ENCODE measurements at places on chromosomes 2 and 18.

GRCh38 chr2:3612639-3613523 lies 18.0 kb downstream of the COLEC11 start:
- no peak for DNase-seq
- no peaks in the 10 kb centered on the region for H3K36me3 ChIP-seq
- no peak overlapping the region for H3K27ac ChIP-seq

- no peak overlapping the region for H3K4me3 ChIP-seq
- H3K27ac ChIP-seq = no peak overlapping the region
- DNase-seq = no peak
- no peaks in the 10 kb centered on the region for H3K27me3 ChIP-seq
- H3K4me1 ChIP-seq = no peaks in the 10 kb centered on the region
Observed at GRCh38 chr2:62765619-62766376, 60.3 kb downstream of the EHBP1 start.

GRCh38 chr2:180540761-180541160 lies 439.6 kb upstream of the UBE2E3 start:
- no peak overlapping the region for H3K4me3 ChIP-seq
- H3K27me3 ChIP-seq = no peaks in the 10 kb centered on the region
- no peaks in the 10 kb centered on the region for H3K4me1 ChIP-seq
- no peak overlapping the region for H3K27ac ChIP-seq
- no peak for DNase-seq
- no peaks in the 10 kb centered on the region for H3K36me3 ChIP-seq

GRCh38 chr2:75292826-75293225 lies 93.5 kb upstream of the TACR1 start:
- H3K27me3 ChIP-seq = no peaks in the 10 kb centered on the region
- no peak for DNase-seq
- no peaks in the 10 kb centered on the region for H3K36me3 ChIP-seq
- no peak overlapping the region for H3K27ac ChIP-seq
- no peaks in the 10 kb centered on the region for H3K4me1 ChIP-seq

- no peak overlapping the region for H3K4me3 ChIP-seq
- H3K4me1 ChIP-seq = no peaks in the 10 kb centered on the region
- no peak for DNase-seq
- H3K36me3 ChIP-seq = no peaks in the 10 kb centered on the region
- H3K27me3 ChIP-seq = peaks cover 41% of the 10 kb centered on the region
Observed at GRCh38 chr2:115163572-115163971, 721.1 kb downstream of the DPP10 start.

GRCh38 chr2:44242904-44243303 lies 32.4 kb upstream of the SLC3A1 start:
- H3K27ac ChIP-seq = no peak overlapping the region
- H3K4me3 ChIP-seq = no peak overlapping the region
- DNase-seq = no peak
- no peaks in the 10 kb centered on the region for H3K27me3 ChIP-seq

DNA sequence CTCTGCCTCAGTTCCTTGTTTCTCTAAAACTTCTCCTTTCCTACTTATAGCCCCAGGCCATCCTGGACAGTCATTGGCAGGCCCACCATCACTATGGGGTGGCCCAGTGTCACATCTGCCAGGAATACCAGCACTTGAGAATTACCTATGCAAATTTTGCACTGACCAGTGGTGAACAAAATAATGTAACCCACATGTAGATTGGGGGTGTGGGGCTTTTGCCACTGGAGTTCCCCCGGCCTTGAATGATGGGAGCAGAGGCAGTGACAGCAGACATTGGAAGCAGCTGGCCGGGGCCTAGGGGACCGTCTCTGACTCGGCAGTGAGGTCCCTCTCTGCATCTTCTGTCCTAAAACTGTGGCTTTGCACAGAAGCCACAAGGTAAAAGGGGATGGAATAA lies 24.9 kb upstream of the DNMT3A start:
- H3K36me3 ChIP-seq = no peaks in the 10 kb centered on the region
- H3K4me3 ChIP-seq = no peak overlapping the region
- H3K27ac ChIP-seq = no peak overlapping the region
- no peak for DNase-seq

DNA sequence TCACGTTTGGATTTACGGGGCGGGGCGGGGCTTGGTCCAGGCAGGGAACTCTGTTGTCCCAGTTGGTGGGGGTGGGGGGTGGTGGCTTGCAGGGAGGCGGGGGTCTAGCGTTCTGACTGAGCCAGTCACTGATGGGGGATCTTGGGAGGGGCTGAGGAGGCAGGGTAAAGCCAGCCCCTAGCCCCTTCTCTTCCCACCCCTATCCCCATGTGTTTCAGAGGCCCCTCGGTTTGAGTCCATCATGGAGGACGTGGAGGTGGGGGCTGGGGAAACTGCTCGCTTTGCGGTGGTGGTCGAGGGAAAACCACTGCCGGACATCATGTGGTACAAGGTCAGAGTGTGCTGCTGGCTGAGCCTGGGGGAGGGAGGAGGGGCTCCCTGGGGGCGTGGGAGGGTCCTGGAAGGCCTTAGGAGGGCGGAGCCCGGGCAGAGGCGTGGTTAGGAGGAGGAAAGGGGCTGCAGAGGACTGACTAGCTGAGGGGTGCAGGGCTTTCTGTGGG lies 22.0 kb upstream of the GMPPA start:
- no peak for DNase-seq
- no peak overlapping the region for H3K4me3 ChIP-seq
- no peaks in the 10 kb centered on the region for H3K36me3 ChIP-seq
- peaks cover 33% of the 10 kb centered on the region for H3K27me3 ChIP-seq
- H3K27ac ChIP-seq = no peak overlapping the region
- no peaks in the 10 kb centered on the region for H3K4me1 ChIP-seq

DNA sequence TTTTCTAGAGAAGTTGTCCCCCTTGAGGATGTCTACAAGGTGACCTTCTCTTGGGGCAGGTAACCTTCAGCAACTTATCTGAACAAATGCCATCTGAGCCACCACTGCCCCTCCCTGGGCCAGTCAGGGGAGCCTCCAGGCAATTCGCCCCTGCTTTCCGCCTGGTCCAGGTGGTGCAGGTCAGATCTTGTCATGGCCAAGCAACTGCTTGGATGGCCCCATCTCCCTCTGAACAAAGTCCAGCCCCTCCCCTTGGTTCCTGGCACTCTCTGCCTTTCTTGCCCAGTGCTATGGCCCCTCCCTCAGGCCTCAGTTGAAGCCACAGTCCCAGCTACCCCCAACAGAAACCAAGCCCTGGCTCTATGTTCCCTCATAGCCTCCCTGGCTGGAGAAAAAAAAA lies 138.7 kb downstream of the ALPK2 start:
- H3K4me3 ChIP-seq = no peak overlapping the region
- H3K4me1 ChIP-seq = peaks cover 12% of the 10 kb centered on the region
- no peaks in the 10 kb centered on the region for H3K27me3 ChIP-seq
- H3K27ac ChIP-seq = no peak overlapping the region

- peak overlapping the region; percentile 15 for H3K27ac ChIP-seq
- H3K27me3 ChIP-seq = no peaks in the 10 kb centered on the region
- H3K4me3 ChIP-seq = no peak overlapping the region
- no peaks in the 10 kb centered on the region for H3K36me3 ChIP-seq
Observed at GRCh38 chr18:58615140-58616132, 13.5 kb downstream of the ALPK2 start.

DNA sequence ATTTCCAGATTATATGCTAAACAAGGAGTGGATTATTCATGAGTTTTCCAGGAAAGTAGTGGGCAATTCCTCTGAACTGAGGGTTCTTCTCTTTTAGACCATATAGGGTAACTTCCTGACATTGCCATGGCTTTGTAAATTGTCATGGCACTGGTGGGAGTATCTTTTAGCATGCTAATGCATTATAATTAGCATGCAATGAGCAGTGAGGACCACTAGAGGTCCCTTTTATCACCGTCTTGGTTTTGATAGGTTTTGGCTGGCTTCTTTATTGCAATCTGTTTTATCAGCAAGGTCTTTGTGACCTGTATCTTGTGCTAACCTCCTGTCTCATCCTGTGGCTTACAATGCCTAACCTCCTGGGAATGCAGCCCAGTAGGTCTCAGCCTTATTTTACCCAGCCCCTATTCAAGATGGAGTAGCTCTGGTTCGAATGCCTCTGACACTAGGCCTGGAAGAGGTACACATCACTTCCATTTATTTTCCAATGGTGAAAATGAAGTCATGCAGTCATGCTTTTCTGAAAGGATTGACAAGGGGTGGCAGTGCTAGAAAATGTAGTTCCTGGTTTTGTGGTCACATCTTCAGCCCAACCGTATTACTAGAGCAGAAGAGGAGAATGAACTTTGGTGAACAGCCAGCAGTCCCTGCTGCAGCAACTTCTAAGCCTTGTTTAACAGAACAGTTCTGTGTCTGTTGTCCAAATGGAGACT lies 26.6 kb upstream of the ITGA4 start:
- H3K4me1 ChIP-seq = no peaks in the 10 kb centered on the region
- no peak for DNase-seq
- H3K27ac ChIP-seq = no peak overlapping the region

- H3K4me3 ChIP-seq = no peak overlapping the region
- no peak overlapping the region for H3K27ac ChIP-seq
- no peak for DNase-seq
- no peaks in the 10 kb centered on the region for H3K36me3 ChIP-seq
Observed at GRCh38 chr18:3717376-3718025, 267.5 kb downstream of the TGIF1 start.

DNA sequence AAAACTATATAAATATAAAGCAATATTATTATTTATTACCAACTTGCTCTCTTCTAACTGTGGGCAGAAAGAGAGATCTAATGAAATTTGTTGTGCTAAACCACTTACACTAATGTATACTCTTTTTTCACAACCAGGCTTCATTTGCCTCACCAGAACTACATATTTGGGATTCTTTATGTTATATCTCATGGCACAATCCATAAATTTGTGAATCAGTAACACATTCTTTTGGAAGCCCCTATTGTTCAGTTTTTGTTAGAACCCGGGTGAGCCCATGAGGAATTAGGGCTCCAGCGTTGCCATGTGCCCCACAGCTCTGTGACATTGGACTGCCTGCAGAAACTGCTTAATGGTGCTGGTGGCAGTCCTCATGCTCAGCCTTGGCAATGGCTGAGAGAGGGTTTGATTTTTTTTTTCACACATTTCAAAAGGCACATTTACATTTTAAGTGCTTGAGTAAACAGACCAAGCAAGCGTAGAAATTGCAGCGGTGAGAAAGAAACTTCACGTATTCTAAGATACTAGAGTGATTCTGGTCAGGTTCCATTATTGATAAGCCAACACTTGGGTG lies 15.3 kb downstream of the VIT start:
- no peaks in the 10 kb centered on the region for H3K4me1 ChIP-seq
- no peaks in the 10 kb centered on the region for H3K27me3 ChIP-seq
- no peak overlapping the region for H3K27ac ChIP-seq
- no peaks in the 10 kb centered on the region for H3K36me3 ChIP-seq

DNA sequence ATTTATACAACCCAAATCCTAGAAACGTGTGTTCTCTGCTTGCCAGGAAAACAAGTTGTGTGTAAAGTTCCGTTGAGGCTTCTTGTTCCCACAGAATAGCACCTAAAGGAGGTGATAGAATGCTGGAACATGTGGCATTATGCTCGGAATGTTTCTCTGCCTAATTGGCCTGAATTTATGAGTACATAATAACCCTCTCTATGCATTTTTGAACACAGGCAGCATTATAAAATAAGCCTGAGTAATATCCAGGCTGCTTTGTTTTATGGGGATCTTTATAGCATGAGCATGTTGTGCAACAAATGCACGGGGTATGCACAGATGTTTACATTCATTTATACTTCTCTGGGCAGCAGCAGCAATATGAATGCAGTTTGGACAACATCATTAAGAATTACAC lies 385.7 kb downstream of the MBD2 start:
- H3K4me3 ChIP-seq = no peak overlapping the region
- H3K36me3 ChIP-seq = no peaks in the 10 kb centered on the region
- no peaks in the 10 kb centered on the region for H3K4me1 ChIP-seq
- no peak overlapping the region for H3K27ac ChIP-seq

DNA sequence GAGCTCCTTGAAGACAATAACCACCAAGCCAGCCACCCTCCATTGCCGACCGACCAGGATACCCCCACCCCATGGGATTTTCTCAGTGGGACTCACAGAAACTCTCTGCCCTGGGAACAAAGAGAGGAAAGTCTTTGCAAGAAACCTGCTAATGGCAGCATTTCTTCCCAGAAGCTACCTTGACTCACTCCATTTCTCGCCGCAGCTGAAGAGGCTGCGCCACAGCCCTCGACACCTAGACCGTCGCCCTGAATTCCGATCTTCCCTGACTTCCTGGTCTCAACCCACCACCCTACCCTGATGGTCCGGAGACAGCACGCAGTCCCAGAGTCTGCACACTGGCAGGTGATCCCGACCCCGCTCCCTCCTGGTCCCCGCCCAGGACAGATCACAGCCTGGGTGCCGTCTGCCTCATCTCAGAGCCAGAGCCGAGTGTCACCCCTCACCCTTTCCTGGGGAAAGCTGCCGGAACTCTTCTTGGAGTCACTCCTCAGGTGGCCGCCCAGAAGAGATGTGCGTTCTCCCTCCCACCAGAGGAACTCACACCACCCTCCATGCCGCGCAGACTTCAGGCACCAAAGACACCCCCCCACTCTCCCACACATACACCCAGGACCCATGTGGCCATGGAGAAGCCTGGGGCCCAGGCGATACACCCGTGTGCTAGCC lies 24.6 kb downstream of the AQP12A start:
- no peaks in the 10 kb centered on the region for H3K36me3 ChIP-seq
- no peak for DNase-seq
- H3K27ac ChIP-seq = no peak overlapping the region
- H3K27me3 ChIP-seq = peaks cover 8% of the 10 kb centered on the region
- H3K4me3 ChIP-seq = no peak overlapping the region

DNA sequence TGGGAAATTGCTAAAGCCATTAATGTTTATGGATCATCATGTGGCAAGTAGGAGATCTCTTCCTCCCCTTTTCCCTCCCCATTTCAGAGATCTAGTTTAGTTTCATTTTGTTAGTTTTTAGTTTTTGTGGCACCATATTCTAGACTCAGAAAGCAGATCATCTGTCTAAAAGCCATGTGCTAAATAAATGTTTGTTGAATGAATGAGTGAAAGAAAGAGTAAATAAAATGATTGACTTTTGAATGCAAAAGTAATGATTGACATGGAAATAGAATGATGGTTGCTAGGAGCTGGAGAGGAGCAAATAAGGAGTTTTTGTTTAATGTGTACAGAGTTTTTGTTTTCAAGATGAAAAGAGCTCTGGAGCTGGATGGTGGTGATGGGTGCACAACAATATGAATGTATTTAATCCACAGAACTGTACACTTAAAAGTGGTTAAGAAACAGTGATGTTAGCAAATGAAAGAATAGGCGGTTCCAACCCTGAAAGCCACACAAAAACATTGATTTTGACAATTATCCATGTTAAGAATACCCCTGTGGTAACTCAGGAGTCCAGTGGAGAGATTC lies 23.6 kb downstream of the TMEM178A start:
- H3K27ac ChIP-seq = no peak overlapping the region
- H3K36me3 ChIP-seq = no peaks in the 10 kb centered on the region
- H3K4me1 ChIP-seq = no peaks in the 10 kb centered on the region
- DNase-seq = no peak
- no peak overlapping the region for H3K4me3 ChIP-seq

DNA sequence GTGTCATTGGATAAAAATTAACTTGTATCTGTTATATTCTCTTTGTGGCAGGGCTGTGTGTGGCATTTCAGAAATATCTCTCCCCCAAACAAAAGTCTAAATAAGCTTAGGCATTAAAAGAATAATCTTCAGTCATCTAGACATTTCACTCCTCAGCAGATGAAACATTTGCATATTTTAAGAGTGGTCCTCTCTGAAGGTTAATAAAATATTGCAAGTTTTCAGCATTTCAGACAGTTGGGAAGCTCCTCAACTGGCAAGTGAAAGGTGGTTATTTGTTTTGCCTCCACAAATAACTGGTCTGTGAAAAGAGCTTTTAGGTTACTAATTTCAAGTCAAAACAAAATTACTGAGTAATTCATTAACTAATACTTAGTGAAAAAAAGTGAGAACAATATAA lies 462.6 kb downstream of the EPHA4 start:
- no peaks in the 10 kb centered on the region for H3K36me3 ChIP-seq
- no peak overlapping the region for H3K27ac ChIP-seq
- H3K4me1 ChIP-seq = peaks cover 3% of the 10 kb centered on the region
- no peak for DNase-seq
- no peaks in the 10 kb centered on the region for H3K27me3 ChIP-seq
- no peak overlapping the region for H3K4me3 ChIP-seq
